Hippocampal formation (tissue), 2 donors: ENCODE measurements at places on chromosomes 4 and X.

DNA sequence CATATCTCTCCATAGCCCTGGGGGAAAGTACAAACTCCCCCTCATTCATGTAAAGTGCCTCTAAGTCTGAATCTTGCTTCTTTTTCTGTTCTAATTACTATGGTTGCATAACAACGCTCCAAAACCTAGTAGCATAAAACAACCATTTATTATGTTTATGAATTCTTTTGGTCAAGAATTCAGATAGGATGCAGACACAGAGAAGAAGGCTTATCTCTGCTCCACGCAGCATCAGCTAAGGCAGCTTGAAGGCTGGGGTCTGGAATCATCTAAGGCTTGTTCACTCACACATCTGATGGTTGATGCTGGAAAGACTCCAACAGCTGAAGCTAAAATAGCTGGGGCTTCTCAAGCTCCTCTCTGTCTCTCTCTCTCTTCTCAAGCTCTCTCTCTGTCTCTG is 564.5 kb downstream of the ZNF674 start:
- no peak for DNase-seq

GRCh38 chrX:141214196-141214595 is 28.1 kb downstream of the SPANXC start:
- no peak for DNase-seq

- DNase-seq, result no peak
Observed at GRCh38 chr4:68599150-68599549, 23.0 kb upstream of the UGT2B17 start.

DNA sequence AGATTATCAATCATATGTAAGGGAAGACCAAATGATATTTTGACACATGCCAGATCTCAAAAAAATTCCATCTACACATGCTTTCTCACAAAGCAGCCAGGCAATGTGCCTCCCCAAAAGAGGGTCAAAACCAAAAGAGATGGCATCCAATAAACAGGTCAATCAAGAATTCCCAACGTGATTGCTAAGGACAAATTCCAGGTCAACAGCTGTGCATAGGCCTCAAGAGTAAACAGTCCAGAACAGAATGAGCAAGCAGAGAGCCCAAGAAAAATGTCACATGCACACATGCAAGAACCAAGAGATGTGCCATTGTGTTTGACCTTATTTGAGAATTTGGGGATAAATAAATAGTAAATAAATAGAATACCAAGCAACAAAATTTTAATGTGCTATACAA is 136.7 kb downstream of the APBB2 start:
- DNase-seq, result no peak
